ENCODE measurements at places on chromosomes 5 and 9.

DNA sequence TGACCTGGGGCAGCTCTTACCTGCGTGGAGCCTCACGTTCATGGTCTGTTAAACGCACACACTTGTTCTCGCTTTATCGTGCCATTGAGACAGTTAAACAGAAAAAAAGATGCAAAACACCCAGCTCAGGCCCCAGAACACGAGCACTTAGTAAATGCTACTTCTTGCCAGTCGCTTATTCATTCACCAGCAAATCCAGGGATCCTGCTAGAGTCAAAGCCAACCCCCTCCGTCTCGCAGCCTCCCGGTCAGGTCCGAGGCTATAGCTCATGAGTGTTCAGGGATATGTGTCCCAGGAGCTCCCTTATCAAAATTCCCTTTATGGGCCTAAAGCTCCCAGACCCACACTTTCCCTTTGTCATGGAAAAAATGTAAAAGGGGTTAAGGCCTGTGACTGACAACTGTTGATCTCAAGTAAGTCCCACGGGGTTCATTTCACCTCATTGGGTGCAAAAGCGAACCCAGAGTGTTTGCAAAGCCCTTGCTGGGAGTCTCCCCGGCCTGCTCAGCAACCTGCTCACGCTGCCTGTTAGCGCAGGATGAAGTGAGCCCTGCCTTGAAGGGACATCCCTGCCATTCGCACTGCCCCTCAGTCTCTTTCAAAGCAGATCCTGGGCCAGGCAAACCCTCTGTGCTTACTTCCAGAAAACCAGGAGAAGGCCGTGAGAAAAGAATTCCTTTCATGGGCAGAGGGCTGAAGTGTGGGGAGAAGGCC lies 40.7 kb downstream of the HRH2 start:
- DNase-seq: no peak

- DNase-seq: no peak
These were observed 4.7 kb upstream of the TNIP1 start for GRCh38 chr5:151085517-151086041.

DNA sequence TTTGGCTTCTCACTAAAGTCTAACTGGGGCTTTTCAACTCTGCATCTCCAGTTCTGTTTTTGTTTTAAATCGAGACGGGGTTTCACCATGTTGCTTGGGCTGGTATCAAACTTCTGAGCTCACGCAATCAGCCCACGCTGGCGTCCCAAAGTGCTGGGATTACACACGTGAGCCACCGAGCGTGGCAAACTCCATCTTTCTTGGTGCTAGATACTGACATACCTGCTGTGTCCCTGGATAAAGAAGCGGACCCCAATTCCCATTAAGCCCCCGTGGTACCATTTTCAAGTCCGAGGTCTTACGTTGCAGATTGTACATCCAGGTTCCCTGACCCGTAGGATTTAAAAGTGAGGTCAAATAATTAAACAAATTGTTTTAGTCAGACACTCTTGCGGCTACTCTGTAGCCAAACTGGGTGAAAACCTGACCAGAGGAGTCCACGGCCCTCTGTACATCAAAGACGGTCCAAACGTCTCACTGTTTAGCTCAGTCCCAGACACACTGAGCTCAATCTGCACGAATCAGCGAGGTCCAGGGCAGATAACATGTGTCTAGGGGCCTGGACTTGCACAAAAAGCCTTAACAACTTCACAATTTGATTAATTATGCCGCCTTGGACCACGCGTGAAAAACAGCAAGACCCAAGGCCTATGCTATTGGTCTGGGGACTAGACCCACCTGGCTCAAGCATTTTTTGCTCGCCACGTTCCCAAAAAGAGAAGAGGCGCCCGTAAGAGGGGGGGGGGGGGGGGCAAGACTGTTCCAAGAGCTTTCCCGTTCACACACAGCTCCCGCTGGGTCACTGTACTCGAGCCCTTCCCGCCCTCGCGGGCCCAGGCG lies 727 bp upstream of the DNAJA1 start:
- DNase-seq: peak; percentile 14

DNA sequence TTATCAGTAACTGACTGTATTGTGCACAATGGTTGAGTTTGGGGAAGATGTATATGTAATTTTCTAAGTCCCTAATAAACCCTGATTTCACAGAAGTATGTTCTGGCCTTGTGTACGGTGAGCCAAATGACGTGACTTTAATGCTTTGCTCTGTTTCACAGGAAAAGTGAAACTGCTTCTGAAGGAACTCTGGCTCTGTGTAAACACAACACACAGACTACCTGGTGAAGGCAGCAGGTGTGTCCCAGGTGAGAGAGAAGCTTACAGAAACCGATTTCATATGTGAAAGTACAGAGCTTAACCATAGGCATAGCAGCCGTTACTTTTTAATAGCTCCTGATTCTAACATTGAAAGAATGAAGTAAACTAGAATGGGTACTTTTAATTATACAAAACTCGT lies 31.9 kb downstream of the ICE1 start:
- no peak for DNase-seq

- peak; percentile 22 for DNase-seq
These were observed 202.0 kb upstream of the NR3C1 start for GRCh38 chr5:143605403-143606005.

DNA sequence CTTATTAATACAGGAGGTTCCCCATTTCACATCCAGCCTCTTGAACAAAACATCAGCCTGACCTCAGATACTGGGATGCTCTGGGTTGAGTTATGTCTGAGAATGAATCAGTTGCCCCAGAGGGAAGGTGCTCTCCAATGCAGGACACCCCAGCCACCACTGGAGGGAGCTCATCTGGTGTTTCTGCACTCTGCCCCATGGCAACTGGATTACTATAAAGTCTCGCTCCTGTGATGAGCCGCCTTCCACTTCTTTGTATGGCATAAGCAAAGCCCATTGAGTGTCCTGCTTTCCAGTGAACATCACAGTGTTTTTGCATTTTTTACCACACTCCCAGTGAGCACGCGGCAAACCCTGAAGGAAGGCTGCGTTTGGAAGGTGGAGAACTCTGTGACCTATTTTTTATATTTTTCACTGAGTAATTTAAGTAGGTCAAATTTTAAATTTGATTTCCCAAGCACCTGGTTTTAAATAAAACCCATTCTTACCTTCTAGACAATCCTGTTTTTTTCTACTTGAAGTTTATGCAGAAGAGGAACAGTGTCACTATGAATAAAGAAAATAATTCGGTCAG lies 176.9 kb upstream of the WWC1 start:
- peak; percentile 73 for DNase-seq

- no peak for DNase-seq
These were observed 104.2 kb upstream of the IER5L start for GRCh38 chr9:129282272-129282671.

GRCh38 chr5:110625376-110625999 lies 101.0 kb downstream of the TMEM232 start:
- no peak for DNase-seq

DNA sequence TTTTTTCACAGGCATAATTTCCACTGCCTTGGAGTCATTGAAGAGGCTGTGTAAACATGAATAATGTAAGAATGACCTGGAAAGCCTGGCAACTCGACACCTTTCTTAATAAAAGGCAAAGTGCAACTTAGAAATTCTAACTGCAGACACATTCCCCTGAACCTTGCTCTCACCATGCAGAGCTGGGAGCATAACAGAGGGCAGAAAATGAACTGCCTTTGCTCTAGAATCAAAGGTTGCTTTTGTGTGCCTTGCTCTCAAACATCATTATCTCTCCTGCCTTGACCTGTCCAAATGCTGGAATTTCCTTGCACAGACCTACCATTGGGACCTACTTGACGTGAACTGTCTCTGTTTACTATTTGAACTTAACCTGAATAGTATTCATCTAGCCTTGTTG lies 462.0 kb upstream of the ZNF462 start:
- DNase-seq: no peak

- no peak for DNase-seq
These were observed 77.9 kb upstream of the MVB12B start for GRCh38 chr9:126248680-126249079.

GRCh38 chr5:81632679-81633078 lies 118.2 kb downstream of the SSBP2 start:
- DNase-seq: no peak

DNA sequence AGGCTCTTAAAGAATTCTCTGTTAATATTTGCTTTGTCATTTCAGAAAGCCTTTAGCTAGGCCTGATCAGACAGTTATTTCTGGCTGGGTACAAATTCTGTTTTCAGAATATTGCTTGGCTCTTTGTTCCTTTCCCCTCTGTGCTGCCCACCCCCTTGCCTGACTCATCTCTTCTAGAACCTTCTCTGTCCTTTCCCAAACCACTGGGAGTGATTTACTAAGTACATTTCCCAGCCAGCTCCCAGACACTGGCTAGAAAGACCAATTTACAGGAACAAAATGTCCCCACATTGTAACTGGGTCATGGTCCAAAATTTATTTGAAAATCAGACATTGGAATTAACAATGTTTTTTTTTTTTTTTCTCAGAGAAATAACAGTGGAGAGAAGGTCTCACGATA lies 133.1 kb upstream of the MAP1B start:
- no peak for DNase-seq

- no peak for DNase-seq
These were observed 1.1 kb downstream of the UGCG start for GRCh38 chr9:111897601-111898137.

- peak; percentile 100 for DNase-seq
These were observed at the start of gene SWI5 for GRCh38 chr9:128276008-128276573. SWI5 (plus strand) TSS chr9:128276276.

DNA sequence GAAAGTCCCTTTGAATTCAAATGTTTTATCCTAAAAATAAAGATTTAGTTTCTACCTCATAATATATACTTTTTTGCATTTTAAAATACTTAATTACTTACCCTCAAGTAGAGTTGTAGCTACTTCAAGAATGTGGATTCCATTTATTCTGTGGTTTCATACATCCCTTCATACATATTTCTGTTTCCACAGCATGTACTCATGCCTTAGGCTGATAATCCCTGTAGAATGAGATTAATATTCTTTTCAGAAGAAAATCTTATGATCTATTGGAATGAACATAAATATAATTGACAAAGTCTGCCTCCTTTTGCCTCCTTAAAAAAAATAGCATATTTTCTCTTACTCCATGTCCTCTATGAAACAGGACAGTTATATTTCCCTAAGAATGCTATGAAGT lies 465.7 kb downstream of the DTWD2 start:
- no peak for DNase-seq

DNA sequence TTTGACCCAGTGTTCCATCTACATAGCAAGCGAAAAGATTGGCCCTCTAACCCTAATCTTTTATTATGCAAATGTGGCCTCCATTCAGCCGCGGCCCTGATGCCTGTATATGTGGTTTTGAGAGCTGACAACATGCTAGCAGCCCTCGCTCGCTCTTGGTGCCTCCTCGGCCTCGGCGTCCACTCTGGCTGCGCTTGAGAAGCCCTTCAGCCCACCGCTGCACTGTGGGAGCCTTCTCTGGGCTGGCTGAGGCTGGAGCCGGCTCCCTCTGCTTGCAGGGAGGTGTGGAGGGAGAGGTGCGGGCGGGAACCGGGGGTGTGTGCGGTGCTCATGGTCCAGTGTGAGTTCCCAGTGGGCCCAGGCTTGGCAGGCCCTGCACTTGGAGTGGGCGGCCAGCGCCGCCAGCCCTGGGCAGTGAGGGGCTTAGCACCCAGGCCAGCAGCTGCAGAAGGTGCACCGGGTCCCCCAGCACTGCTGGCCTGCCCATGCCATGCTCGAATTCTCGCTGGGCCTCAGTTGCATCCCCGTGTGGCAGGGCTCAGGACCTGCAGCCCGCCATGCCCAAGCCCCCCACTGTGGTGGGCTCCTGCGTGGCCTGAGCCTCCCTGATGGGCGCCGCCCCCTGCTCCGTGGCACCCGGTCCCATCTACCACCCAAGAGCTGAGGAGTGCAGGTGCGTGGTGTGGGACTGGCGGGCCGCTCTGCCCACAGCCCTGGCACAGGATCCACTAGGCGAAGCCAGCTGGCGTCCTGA lies 757.5 kb upstream of the CTNND2 start:
- DNase-seq: no peak

- DNase-seq: no peak
These were observed 22.1 kb downstream of the GOLM1 start for GRCh38 chr9:86077276-86077675.

DNA sequence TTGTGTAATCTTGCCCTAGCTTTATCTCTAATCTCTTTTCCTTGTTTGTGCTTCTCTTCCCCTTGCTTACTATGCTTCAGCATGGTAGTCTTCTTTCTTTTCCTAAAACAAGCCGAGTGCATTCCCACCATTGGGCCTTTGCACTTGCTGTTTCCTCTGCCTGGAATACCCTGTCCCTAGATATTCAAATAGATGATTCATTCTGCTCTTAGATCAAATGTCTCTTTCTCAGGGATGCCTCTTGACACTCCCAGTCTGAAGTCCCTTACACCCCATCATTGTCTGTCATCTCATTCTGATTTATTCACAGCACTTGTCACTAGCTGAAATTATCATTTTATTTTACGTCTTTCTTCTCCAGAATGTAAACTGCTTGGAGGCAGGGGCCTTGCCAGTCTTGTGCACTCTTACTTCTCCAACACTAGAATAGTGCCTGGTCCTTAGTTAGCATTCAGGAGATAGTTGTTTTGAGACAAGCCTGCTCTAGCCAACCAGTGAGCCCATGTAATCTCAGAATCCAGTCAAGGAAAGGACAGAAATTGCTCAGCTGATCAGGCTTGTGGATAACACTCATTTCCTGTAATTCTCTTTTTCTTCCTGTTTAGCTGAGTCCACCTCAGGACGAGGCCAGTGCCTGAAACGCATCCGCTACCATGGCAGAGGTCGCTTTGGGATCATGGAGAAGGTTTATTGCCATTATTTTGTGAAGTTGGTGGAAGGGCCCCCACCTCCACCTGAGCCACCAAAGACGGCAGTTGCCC lies 25.4 kb downstream of the MRPL22 start:
- no peak for DNase-seq

DNA sequence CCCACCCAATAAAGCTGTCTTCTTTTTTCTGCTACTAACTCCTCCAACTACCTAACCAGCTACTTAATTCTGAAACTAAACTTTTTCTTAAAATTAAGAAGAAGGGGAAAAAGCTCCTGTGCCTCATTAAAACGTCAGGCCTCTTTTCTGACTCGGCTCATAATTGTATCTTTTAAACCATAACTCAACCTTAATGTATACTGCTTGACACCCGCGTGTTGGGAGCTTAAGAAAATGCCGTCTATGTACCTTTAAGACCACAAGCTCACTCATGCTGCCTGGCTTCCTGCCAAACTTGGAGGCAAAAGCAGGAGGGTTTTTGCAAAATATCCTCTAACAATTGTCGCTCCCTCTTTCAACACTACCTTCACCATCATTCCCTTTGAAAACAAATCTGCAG lies 5.0 kb downstream of the EBF1 start:
- DNase-seq: peak; percentile 60

- DNase-seq: no peak
These were observed 13.2 kb upstream of the FAM120AOS start for GRCh38 chr9:93466416-93467061.

GRCh38 chr9:78557540-78557939 lies 260.6 kb downstream of the PSAT1 start:
- DNase-seq: no peak

GRCh38 chr9:93001031-93001430 lies 53.7 kb downstream of the FGD3 start:
- DNase-seq: no peak

GRCh38 chr9:93861736-93862358 lies 93.3 kb downstream of the BARX1 start:
- DNase-seq: no peak

Measured in activated naive CD4-positive, alpha-beta T cell treated with anti-CD3 and anti-CD28 coated beads, Interleukin-2, amount 50 U/mL, for 72 hours (primary cell).